ENCODE measurements at places on chromosomes 12 and 14. TPM values are rescaled to one million over a fixed set of nuclear protein-coding genes. Genes with fewer than 3 reads are reported as not detected.

The NUMB gene
- 32.4 TPM for polyA plus RNA-seq

The CFAP251 gene
- not detected for polyA plus RNA-seq

The C12orf56 gene
- not detected for polyA plus RNA-seq

The NINJ2 gene
- polyA plus RNA-seq = 18.2 TPM

The PPFIA2 gene
- polyA plus RNA-seq = not detected

The ASB2 gene
- polyA plus RNA-seq = 2.7 TPM

The MIP gene
- 0.15 TPM for polyA plus RNA-seq

The CARMIL3 gene
- polyA plus RNA-seq = 0.32 TPM

The PMCH gene
- polyA plus RNA-seq = not detected

The CCDC92 gene
- polyA plus RNA-seq = 24.6 TPM

The HOXC12 gene
- not detected for polyA plus RNA-seq

- no peak for DNase-seq
Observed at GRCh38 chr12:97638739-97639138, 176.1 kb downstream of the RMST start.

DNA sequence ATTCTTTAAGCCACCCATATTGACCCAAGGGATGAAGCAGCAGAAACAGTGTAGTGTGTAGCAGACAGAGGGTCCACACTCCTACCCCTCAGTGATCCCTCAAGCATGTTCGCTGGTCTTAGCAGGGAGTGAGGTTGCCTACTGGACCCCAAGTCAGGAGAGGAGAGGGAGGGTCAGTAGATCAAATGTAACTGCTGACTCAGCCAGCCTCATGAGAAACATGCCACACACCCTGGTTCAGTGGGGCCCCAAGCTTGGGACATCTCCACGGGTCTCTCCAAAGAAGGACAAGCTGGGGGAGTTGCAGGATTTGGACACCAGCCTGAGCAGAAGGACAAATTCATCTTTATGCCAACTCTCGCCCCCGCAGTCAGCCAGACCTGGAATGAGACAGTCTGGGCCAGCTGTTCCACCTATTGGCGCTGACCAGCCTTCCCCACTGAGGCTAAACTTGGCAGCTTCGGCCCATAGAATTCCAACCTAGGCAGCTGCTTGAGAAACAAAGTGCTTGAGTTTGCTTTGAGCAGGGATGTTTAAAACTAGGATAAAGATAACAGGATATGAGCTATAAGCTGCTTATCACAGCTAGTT is 66.0 kb upstream of the ACTN1 start:
- DNase-seq = no peak

DNA sequence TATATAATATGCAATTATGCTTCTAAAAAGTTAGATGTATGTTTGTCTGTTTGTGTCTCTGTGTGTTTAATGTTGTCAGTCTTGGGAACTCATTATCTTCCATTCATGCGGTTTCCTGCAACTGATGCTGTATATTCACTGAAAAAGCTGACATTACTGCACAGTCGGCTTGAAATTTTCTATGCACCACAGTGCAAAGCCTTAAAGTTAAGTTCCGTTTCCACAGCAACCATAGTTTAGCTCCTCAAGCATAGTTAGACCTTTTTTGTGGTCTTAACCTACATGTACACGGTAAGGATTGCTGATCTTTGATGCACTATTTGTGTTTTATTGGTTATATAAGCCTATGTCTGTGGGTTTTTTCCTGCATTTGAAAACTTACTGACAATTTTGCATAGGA is 309.4 kb downstream of the KCNC2 start:
- no peak for DNase-seq

GRCh38 chr14:52048641-52049204 is 20.1 kb downstream of the NID2 start:
- DNase-seq = no peak

- no peak for DNase-seq
Observed at GRCh38 chr14:48398675-48399282, 723.4 kb upstream of the MDGA2 start.

DNA sequence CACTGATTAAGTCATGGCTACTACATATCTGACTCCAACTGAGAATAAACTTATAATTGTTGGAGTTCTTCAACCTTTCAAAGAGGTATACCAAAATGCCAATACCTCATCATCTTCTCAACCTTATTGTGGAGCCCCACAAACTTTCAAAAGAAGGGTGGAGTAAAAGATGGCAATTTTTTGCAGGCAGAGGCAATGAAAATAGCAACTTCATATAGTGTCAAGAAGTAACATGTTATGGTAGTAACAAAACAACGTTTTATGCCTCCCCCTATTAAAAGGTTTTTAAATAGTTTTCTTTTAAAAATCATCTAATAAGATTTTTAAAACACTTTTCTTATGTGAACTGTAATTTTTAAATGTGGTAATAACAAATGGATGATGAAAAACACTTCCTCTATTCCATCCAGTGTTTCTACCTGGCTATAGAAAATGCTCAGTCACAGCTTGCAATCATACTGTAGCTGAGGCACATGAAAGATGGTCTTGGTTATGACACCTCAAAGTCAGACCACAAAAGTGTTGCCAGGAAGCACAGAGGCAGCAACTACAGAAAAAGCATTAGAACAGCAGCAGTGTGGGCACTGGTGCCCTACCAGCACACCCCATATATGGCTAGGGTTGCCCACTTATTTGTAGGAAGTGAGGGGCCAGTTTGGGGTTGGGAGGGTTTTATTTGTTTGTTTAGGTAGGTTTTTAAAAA is 7.0 kb downstream of the PPP1R12A start:
- peak; percentile 63 for DNase-seq

DNA sequence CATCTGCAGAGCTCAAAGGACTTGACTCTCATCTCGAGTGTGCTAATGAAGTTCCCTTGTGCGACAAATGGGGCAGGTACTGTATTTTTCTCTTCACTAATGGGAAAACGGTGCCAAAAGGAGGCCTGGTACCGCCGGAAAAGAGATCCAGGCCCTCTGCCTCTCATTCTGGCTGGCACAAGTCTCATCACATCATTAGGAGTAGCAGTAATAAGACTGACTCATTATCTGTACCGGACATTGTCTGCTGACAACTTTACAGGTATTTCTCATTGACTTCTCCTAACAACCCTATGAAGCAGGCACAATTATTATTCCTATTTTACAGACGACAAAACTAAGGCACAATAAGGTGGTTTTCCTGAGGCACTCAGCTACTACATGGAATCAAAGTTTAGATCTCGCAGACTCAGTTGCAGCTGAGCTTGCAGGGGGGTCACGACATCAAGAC is 668 bp downstream of the APPL2 start:
- DNase-seq = no peak

GRCh38 chr12:121628037-121628436 is 1.7 kb downstream of the ORAI1 start:
- no peak for DNase-seq

DNA sequence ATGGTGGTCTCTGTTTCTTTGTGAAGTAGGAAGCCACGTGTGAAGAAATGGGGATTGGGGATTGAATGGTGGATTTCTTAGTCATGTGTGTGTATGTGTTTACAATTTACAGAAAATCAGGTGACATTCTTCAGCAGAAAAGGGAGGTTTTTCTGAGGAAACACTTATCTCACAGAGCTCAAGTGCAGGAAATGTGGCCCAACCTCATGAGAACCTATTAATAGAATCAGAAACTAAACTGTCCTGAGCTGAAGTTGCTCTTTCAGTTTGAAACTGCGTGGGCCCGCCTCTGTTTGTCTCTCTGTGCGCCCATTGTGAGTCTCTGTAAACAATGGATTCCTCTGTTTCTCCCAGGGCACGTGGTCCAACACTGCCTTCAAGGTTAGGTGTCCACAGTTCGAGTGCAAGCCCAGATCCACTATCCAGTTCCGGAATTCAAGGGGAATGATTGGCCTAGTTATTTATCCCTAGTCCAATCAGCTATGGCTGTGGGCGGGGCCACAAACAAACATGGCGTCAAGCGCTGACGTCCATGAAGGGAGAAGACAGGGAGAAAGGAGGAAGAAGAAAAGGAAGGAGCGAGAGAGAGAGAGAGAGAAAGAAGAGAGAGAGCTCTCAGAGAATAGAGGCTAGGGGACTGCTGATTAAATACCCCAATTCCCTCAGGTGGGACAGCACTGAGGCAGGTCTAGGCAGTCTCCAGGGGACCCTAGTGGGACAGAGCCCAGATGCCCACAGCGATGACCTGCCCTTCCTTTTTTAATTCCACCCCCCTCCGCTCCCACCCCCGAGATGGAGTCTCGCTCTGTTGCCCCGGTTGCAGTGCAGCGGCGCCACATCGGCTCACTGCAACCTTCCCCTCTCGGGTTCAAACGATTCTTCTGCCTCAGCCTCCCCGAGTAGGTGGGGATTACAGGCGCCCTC is 31.4 kb upstream of the C12orf76 start:
- peak; percentile 75 for DNase-seq

DNA sequence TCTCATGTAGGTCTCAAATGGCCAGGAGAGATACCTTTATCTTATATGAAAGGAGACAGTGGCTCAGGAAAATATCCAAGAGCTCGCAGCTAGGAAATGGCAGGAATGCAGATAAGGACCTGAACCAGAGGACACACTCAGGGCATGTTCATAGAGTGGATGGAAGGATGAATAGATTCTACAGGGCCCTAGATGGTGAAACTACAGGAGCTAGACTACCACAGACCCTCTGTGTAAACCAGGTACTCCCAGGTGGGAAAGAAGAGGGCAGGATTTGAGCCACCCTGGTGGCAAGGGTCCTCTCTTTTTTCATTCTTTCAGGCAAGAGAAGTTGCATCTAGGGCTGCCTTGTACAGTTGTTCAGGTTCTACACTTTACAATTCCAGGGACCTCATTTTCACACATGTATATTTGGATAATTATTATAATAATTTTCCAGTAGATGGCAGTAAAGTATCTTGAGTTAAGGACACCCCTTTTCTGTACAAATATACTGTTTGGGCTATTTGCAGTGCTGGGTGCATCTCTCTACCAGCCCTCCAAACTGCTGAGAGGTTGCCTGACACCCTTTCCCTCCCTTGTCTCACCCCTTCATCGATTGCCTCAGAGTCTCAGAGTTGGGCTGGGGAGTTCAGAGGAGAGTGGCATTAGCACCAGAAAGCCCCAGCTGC is 10.5 kb upstream of the ZDHHC22 start:
- peak; percentile 22 for DNase-seq

GRCh38 chr14:24259282-24260025 is 3.5 kb downstream of the TGM1 start:
- DNase-seq = no peak

- DNase-seq = no peak
Observed at GRCh38 chr12:98985156-98985555, 340.1 kb downstream of the APAF1 start.

DNA sequence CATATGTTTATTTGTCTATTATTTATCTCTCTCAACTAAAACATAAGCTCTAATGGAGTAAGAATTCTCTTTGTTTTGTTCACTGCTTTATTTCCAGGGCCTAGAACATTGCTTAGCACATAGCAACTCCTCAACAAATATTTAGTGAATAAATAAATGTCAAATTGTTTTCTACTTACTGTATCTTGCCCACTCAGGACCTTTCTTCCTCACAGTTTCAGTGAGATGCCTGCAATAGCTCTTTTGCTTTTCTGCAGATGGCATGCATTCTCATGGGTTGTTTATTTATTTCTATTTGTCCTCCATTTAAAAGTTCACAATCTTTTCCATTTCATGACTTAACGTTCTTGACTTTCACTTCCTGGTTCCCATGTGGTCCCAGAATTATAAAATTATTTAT is 94.9 kb upstream of the TTC7B start:
- no peak for DNase-seq

DNA sequence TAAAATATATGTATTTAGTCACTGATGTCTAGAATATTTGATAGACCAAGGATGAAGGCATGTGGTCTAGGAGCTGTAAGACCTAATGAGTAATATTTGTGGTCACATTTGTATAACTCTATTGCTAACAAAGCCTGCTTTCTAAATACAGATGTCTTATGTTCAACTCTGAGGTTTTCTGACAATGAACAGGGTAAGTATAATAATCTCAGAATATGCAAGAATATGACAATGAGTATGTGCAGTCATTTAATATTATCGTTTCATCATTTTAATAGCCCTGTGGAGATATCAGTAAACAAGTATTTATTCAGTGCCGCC is 389.6 kb downstream of the LRIG3 start:
- no peak for DNase-seq

- no peak for DNase-seq
Observed at GRCh38 chr12:113277511-113277910, 56.2 kb downstream of the TPCN1 start.

GRCh38 chr12:30985814-30986452 is 59.4 kb downstream of the TSPAN11 start:
- no peak for DNase-seq

DNA sequence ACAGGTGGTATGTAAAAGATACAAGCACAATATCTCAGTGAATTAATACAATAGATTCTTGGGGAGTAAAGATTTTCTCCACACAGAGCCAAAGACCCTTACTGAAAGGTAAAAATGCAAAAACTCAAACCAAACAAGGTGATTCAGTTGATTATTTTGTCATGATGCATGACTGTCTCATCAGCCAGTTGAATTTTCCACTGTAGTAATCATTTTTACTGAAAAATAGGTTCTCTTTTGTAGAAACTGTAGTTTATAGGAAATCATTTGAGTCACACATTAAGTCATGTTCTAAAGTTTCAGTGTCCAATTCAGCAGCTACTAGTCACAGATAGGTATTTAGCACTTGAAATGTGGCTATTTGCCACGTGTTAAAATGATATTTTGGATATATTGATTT is 53.6 kb downstream of the PPFIA2 start:
- DNase-seq = no peak

DNA sequence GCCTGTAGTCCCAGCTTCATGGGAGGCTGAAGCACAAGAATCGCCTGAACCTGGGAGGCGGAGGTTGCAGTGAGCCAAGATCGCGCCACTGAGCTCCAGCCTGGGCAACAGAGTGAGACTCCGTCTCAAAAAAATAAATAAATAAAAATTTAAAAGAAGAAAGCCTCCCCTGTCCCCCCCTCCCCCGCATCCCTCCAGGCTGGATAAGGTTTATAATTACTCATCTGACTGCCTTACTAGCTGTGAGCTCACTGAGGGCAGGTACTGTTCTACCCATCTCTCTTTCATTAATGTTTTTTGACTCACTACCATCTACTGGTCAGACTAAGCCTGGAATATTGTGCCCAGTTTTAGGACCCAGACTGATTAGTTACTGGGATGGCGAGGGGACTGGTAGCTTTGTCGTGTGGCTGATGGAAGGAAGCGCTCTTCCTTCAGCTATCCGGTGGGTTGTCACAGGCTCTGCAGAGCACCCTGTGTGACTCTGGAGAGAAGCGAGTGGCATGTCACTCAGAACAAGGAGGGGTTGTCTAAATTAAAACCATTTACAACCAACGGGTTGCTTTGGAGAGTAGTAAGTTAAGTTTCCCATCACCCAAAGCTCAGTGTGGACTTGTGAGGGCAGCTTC is 16.9 kb downstream of the EVL start:
- DNase-seq = no peak

- DNase-seq = no peak
Observed at GRCh38 chr14:28412077-28412476, 354.5 kb upstream of the FOXG1 start.

GRCh38 chr14:95033682-95034632 is 123.4 kb downstream of the DICER1 start:
- no peak for DNase-seq

GRCh38 chr12:68788554-68789143 is 19.3 kb upstream of the MDM2 start:
- DNase-seq = no peak

Data from immature natural killer cell (primary cell).